ENCODE measurements at places on chromosomes 13 and 19. TPM values are rescaled to one million over a fixed set of nuclear protein-coding genes. Genes with fewer than 3 reads are reported as not detected.

- no peak for DNase-seq
- H3K27me3 ChIP-seq, result no peaks in the 10 kb centered on the region
- H3K27ac ChIP-seq, result peak overlapping the region; percentile 28
- H3K36me3 ChIP-seq, result no peaks in the 10 kb centered on the region
- no peak overlapping the region for H3K4me3 ChIP-seq
These were observed 12.0 kb upstream of the GAS6 start for GRCh38 chr13:113875837-113876281.

DNA sequence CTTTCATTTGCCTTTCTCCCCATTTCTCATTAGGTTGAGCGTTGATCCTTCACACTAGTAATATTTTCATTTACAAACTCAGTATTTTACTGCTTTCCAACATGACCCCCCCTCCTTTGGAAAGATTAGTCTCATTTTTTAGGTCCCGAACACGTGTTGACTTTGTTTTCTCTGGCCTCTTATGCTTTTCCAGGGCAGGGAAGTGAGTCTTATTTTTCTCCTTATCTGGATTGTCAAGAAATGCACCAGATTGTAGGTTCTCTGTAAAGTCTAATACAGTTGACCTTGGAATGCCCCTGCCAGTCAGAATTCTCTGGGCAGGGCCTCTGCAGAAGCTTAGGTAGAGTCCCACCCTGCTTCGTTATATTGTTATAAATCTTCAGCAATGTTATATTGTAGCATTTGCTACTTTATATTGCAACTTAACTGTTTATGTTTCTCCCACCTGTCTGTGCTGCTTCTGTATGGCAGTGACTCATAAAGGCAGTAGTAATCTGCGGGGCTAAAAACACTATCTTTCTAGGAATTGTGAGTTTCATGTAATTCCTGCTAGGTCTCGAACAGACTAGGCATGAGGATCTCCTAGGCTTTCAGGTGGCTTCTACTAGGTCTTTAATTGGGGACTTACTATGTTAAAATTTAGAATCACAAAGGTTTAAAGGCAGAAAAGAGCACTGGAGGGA lies 2.0 kb downstream of the TDRD3 start:
- no peaks in the 10 kb centered on the region for H3K27me3 ChIP-seq
- H3K4me3 ChIP-seq, result no peak overlapping the region
- no peaks in the 10 kb centered on the region for H3K36me3 ChIP-seq
- H3K4me1 ChIP-seq, result peaks cover 21% of the 10 kb centered on the region
- peak overlapping the region; percentile 88 for H3K27ac ChIP-seq

DNA sequence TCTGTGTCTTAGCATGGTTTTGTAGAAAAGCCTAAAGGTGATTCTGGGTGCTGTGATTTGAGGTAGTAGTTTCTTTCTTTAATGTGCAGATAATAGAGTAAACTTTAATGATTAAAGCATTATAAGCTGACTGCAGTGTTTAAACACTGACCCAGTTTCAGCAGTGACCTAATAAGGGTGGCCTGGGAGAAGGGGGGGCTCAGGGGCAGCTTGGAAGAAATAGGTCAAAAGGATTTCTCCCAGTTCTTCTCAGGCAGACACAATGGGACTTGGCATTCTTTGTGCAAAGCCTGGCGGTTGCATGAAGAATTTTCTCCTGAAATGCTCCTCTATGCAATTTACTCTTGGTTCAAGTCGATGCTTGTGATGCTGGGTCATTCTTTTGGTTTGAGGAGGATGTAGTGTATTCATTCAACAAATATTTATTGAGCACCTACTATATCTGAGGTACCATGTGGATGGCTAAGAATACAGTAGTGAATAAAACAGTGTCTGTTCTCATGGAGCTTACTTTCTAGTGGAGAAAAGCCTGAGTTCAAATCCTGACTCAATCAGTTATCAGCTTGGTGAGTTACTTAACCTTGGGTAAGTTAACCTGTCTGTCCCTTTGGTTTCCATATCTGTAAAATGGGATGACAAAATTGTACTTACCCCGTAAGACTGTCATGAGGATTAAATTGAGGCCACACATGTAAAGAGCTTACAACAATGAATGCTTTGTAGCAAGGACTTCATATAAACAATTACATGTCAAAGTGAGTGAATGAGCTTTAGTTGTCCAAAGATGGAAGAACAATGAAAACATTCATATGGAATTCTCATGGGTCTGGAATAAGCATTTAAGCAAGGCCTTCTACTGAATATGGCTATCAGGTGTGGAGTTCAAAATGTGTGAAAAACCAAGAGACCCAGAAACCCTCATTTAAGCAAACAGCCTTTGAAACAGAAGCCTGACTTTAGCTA lies 210.2 kb downstream of the KCNRG start:
- peaks cover 4% of the 10 kb centered on the region for H3K27me3 ChIP-seq
- DNase-seq, result no peak
- H3K36me3 ChIP-seq, result no peaks in the 10 kb centered on the region
- no peaks in the 10 kb centered on the region for H3K4me1 ChIP-seq
- H3K4me3 ChIP-seq, result no peak overlapping the region

DNA sequence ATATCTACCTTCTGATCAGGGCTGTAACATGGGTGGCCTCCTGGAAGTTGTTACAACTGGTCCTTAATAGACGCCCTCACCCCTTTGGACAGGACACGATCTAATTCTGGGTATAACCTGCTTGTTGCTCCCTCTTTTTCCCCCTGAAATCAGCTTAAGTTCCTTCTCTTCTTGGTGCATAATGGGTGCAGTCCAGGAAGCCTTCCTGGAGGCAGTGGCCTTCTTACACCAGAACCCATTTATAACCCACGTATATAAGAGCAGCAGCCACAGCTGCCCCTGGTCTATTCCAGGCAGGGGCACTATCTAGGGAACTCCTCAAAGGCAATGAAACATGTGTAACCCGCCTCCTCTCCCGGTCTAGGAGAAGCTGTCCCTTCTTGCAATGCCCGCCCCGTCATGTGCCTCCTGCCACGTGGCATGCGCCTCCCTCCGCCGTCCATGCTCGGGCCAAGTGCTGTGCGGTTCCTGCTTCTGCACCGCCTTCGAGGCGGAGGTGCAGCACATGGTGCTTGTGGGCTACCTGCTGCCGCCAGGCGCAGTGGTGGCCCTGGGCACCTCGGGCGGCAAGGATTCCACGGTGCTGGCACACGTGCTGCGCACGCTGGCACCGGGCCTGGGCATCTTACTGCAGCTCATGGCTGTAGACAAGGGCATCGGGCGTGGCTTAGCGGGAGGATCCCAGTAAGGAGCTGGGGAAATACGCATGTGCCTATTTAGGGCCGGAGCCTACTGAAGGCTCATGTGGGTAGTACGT lies 27.3 kb downstream of the ZNF175 start:
- no peak overlapping the region for H3K27ac ChIP-seq
- no peak overlapping the region for H3K4me3 ChIP-seq
- no peaks in the 10 kb centered on the region for H3K27me3 ChIP-seq
- H3K4me1 ChIP-seq, result peaks cover 22% of the 10 kb centered on the region
- H3K36me3 ChIP-seq, result no peaks in the 10 kb centered on the region

GRCh38 chr13:114056205-114057013 lies 76.0 kb downstream of the RASA3 start:
- DNase-seq, result no peak
- H3K27ac ChIP-seq, result no peak overlapping the region
- no peak overlapping the region for H3K4me3 ChIP-seq
- no peaks in the 10 kb centered on the region for H3K4me1 ChIP-seq

DNA sequence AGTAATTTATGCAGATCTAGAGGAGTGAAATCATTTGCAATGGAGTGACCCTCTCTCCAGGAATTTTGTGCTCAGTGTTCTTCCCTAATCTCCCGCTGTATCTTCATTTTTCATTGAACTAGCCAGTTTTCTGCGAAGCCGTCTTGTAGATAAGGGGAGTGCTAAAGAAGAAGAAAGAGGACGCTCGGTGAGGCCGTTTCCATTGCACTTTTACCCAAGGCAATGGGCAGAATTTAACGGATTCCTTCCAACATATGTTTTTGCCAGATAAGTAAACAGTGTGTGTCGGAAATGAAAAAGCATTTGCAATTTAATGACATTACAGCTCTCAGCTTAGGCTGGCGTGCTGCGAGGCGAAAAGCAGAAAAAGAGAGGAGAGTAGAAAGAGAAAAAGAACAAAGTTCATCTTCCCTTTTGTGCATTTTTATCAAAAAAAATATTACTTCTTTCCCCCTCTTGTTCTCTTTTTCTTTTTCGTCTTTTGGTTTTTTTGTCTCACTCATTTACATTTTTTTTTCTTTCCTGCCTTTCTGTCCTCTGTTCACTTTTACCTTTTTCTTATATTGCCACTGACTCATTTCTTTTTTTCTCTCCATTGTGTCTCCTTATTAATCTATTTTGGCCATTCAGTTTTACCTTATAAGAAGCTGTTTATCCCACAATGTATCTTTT lies 49.9 kb downstream of the SOX21 start:
- DNase-seq, result no peak
- no peaks in the 10 kb centered on the region for H3K36me3 ChIP-seq
- no peak overlapping the region for H3K4me3 ChIP-seq
- no peak overlapping the region for H3K27ac ChIP-seq

GRCh38 chr13:70893832-70894231 lies 785.6 kb upstream of the KLHL1 start:
- DNase-seq, result no peak
- no peaks in the 10 kb centered on the region for H3K27me3 ChIP-seq
- no peak overlapping the region for H3K4me3 ChIP-seq
- H3K27ac ChIP-seq, result no peak overlapping the region
- H3K4me1 ChIP-seq, result no peaks in the 10 kb centered on the region

DNA sequence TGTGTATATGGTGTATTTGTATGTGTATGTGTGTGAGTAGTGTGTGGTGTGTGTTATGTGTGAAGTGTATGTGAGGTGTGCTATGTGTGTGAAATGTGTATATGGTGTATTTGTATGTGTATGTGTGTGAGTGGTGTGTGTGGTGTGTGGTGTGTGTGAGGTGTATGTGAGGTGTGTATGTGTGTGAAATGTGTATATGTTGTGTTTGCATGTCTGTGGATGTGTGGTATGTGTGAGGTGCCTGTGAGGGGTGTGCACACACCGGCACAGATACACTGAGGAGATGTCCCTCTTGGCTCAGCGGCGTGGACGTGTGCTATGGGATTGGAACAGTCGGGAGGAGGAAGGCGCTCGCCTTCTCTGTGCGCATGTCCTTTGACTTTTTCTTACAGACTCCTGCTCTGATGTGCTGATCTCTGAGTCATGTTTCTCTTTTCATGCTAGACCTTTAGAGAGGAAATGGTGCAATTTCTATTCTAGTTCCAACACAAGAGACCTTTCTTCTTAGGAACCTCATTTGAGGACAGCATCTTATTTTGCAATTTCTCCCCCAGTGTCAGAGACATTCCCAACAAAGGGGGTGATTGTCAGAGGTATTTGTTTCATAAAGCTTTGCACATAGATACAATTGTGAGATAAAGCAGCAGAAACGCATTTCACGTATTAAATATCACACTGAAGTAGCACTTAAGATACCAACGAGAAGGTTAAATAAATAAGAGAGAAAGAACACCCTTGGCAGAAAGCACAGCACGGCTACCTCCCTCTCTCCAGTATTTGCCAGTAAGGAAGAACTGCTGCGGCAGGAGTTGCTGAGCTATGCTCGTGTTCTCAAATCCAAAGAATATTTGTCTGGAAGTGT lies 11.3 kb upstream of the TNFRSF19 start:
- no peak overlapping the region for H3K4me3 ChIP-seq
- H3K27ac ChIP-seq, result no peak overlapping the region

GRCh38 chr19:49553451-49554271 lies 25.9 kb downstream of the RCN3 start:
- DNase-seq, result no peak
- H3K27me3 ChIP-seq, result no peaks in the 10 kb centered on the region
- peak overlapping the region; percentile 17 for H3K4me3 ChIP-seq
- H3K27ac ChIP-seq, result peak overlapping the region; percentile 35

GRCh38 chr13:51111997-51112396 lies 923 bp upstream of the C13orf42 start:
- no peaks in the 10 kb centered on the region for H3K27me3 ChIP-seq
- H3K4me1 ChIP-seq, result no peaks in the 10 kb centered on the region
- H3K36me3 ChIP-seq, result no peaks in the 10 kb centered on the region
- no peak for DNase-seq
- H3K27ac ChIP-seq, result no peak overlapping the region
- no peak overlapping the region for H3K4me3 ChIP-seq

GRCh38 chr19:13430790-13431582 lies 75.3 kb downstream of the CACNA1A start:
- H3K4me3 ChIP-seq, result no peak overlapping the region
- no peaks in the 10 kb centered on the region for H3K4me1 ChIP-seq
- H3K27ac ChIP-seq, result no peak overlapping the region
- no peaks in the 10 kb centered on the region for H3K27me3 ChIP-seq
- peak; percentile 30 for DNase-seq

DNA sequence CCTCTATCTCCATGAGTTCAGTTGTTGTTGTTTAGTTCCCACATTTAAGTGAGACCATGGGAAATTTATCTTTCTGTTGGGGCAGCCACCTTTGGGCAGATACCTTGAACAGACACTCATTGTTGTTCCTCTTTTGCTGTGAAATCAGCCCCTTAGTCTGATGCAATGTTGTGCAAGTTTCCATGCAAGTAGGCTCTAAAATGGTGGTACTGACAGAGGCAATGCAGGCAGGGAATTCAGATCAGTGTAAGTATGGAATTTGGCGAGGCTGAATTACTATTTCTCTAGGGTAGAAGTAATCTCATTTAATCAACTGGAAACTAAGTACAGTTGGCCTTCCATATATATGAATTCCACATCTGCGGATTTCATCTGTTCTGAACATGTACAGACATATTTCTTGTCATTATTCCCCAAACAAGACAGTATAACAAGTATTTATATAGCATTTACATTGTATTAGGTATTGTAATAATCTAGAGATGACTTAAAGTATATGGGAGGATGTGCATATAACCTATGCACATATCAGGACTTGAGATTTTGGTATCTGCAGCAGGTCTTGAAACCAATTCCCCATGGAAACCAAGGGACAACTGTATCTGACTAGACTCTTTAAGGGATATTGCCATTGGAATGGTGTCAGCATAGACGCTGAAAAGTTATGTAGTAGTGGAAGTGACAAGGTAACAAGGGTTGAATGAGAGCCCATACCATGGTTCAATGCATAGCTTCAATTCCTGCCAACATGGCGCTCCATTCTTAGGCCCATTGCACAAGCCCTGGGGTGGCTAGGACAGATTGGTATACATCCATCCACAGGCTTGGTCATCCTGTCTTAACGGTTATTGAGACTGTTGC lies 281.5 kb upstream of the HTR2A start:
- H3K4me3 ChIP-seq, result no peak overlapping the region
- no peak for DNase-seq
- no peaks in the 10 kb centered on the region for H3K27me3 ChIP-seq

TMEM59L gene
- 0.38 TPM for total RNA-seq

FBXO27 gene
- total RNA-seq, result 0.41 TPM

ATP8B3 gene
- total RNA-seq, result 3.7 TPM

Measured in T-cell (primary cell).